ENCODE measurements at places on chromosomes 3 and 15. TPM values are rescaled to one million over a fixed set of nuclear protein-coding genes. Genes with fewer than 3 reads are reported as not detected.

GRCh38 chr3:65268426-65268825 lies 580.6 kb upstream of the ADAMTS9 start:
- DNase-seq: no peak

NR2E3 gene
- 0.04 TPM for polyA plus RNA-seq

DNA sequence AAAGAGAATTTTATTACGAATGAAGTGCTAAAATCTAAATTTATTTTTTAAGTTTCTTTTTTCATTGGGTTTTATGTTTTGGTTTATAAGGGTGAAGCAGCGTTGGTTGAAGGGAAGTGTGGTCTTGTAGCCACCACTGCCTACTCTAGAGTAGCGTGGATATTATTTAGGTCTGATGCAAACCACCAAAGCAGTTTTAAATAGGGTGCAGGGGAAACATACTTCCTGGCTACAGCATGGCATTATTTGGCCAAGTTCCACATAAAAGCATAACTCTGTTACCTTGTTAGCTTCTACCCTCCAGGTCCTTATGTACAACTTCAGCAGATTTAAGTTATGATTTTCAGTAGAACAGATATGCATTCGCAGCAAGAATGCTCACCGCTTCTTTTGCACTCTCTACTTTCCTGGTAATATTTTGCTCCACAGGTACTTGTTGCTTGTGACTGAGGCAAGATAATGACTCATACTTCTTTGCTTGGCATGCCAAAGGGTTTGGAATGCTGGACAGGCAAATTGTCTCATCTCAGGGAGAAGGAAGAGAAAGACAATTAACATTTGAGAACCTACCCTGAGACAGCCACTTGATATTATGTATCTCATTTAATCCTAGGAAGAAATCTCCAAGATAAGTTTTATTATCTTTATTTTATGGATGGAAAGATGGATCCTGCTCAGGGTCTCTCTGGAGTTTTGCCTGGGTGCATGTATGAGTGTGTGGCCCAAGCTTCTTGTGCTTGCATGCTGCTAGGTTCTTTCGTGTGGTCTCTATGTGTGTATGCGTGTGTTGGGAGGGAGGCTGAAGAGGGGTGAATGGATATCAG lies 5.4 kb downstream of the TGFBR2 start:
- DNase-seq: no peak

RNF168 gene
- 8.0 TPM for polyA plus RNA-seq

HCLS1 gene
- 45.9 TPM for polyA plus RNA-seq

GXYLT2 gene
- 34.9 TPM for polyA plus RNA-seq

GRCh38 chr3:56621681-56622080 lies 61.4 kb downstream of the TASOR start:
- no peak for DNase-seq

IRAK2 gene
- 2.3 TPM for polyA plus RNA-seq

CCNDBP1 gene
- 34.2 TPM for polyA plus RNA-seq

- DNase-seq: no peak
Observed at GRCh38 chr3:105032541-105032940, 334.2 kb upstream of the ALCAM start.

RAMAC gene
- 25.1 TPM for polyA plus RNA-seq

ZDHHC23 gene
- polyA plus RNA-seq: 0.80 TPM

GRCh38 chr3:134018406-134018805 lies 11.3 kb downstream of the SLCO2A1 start:
- DNase-seq: no peak

CKMT1B gene
- polyA plus RNA-seq: 0.08 TPM

DNA sequence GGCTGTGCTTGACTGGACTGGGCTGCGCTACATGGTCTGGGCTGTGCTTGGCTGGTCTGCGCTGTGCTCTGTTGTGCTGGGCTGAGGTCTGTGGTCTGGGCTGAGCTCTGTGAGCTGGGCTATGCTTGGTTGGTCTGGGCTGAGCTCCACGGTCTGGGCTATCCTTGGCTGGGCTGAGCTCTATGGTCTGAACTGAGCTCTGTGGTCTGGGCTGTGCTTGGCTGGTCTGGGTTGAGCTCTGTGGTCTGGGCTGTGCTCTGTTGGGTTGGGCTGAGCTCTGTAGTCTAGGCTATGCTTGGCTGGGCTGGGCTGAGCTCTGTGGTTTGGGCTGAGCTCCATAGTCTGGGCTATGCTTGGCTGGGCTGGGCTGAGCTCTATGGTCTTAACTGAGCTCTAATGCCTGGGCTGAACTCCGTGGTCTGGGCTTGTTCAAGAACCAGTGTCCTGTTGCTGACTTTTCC lies 92.0 kb downstream of the PLXNA1 start:
- DNase-seq: no peak

SENP8 gene
- polyA plus RNA-seq: 4.4 TPM
